ENCODE measurements at places on chromosomes 16 and 17.

DNA sequence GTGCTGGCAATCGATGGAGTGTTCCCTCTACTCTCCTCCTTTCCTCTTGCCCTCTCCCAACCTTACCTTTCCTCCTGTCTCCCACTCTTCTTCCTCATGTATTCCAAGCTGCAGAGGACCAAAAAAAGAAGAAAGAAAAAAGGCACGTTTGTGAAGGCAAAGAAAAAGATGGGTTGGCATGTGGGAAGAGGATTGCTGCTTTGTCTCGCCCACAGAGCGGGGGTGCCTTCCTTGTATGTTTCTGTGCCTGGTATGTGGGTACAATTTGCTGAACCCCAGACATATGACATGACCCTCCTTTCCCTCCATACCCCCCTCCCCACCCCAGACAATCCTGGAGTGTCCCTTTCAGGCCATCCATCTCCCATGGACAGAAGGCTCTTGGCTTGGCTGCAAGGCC, 13.1 kb upstream of the CTCF start:
- no peak for DNase-seq
- no peaks in the 10 kb centered on the region for H3K27me3 ChIP-seq
- no peak overlapping the region for H3K27ac ChIP-seq
- peaks cover 22% of the 10 kb centered on the region for H3K4me1 ChIP-seq
- no peak overlapping the region for H3K4me3 ChIP-seq
- peaks cover 26% of the 10 kb centered on the region for H3K36me3 ChIP-seq

DNA sequence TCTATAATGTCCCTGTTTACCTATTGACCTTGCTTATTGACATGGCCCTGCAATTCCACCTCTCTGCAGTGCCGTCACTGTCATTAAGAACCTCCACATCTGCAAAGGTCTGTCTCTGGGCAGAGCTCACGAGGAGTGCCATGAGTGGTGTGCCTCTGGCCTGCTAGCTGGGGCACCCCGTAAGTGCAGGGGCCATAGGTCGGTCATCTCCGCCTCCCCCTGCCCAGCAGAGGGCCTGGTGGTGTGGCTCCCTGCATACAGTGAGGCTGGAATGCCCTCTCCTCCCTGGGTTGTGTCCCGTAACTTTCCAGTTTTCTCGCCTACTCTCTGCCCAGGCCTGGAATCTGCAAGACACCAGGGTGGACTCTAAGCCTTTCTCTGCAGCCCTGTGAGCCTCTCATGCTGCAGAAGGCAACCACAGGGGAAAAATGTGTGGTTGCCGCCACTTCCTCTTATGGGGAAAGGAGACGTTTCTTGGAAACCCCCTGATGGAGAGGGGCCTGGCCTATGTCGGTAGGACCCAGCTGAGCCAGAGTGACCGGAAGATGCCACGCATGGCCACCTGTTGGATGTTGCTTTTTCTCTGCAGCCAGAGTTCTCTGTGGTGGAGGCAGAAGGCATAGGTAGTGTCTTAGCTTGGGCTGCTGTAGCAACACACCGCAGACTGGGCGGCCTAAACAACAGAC, 2.7 kb upstream of the SNX20 start:
- H3K4me3 ChIP-seq: peak overlapping the region; percentile 59
- H3K27me3 ChIP-seq: no peaks in the 10 kb centered on the region
- H3K4me1 ChIP-seq: peaks cover 65% of the 10 kb centered on the region
- H3K27ac ChIP-seq: peak overlapping the region; percentile 80
- peaks cover 7% of the 10 kb centered on the region for H3K36me3 ChIP-seq

DNA sequence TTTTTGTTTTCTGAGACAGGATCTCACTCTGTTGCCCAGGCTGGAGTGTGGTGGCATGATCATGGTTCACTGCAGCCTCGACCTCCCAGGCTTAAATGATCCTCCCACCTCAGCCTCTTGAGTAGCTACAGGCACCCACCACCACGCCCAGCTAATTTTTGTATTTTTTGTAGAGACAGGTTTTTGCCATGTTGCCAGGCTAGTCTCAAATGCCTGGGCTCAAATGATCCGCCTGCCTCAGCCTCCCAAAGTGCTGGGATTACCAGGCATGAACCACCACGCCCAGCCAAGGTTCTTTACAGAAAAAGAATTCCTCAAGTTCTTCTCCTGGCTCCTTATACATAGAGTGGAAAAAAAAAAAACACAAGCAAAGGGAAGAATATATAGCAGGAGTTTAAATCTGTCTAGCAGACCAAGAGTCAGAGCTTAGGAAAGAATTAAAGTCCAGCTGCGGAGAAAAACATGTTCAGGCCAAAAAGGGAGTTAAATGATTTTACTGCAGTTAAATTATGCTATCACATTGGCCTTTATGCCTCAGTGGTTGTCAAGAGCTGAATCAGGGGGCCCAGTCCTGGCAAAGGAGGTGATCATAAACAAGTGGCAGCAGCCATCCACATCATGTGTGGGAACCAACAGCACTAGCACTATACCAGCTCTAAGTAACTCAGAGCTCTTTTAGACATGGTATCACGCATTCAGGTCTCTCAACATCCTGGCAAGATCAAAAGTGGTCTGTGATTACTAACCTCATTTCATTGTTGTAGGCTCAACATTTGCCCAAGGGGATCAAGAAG, 39.3 kb downstream of the LIG3 start:
- H3K36me3 ChIP-seq: peaks cover 38% of the 10 kb centered on the region
- H3K4me3 ChIP-seq: no peak overlapping the region
- H3K27me3 ChIP-seq: no peaks in the 10 kb centered on the region
- peak overlapping the region; percentile 99 for H3K27ac ChIP-seq
- no peak for DNase-seq

DNA sequence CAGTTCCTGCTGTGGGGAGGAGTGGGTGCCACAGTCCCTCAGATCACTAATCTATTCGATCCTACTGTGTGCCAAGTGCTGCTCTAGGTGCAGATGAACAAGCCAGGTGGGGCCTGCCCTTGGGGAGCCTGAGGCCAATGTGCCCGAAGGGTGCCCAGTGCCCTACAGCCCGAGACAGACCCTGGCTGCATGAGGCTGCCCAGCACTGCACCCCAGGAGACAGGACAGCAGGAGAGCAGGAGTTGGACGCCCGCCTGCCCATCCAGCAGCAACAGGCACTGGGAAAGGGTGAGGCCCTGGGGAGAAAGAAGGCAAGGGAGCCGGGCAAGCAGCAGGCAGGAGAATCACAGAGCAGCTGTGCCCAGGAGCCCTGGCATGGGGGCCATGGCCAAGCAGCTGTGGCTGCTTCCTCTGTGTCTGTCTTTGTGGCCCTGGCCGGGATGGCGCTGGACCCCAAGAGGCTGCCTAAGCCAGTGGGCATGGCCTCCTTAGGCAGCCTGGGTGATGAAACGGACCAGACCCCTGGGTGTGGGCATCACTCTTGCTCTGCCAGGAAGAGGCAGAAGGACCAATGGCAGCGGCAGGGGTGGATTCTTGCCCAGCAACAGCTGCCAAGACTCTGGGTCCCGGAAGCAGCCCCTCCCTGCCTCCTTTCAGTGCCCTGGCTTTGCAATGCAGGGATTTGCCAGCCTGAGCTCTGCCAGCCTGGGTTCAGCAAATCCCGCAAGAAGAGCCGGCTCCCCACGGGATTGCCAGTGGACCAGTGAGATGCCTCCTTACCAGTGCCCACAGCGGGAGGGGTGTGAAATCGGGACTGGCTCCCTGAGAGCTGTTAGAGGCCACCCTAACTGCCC, 179.6 kb upstream of the TNRC6C start:
- H3K4me1 ChIP-seq: peaks cover 16% of the 10 kb centered on the region
- H3K4me3 ChIP-seq: no peak overlapping the region
- H3K27ac ChIP-seq: peak overlapping the region; percentile 72
- H3K36me3 ChIP-seq: peaks cover 11% of the 10 kb centered on the region

DNA sequence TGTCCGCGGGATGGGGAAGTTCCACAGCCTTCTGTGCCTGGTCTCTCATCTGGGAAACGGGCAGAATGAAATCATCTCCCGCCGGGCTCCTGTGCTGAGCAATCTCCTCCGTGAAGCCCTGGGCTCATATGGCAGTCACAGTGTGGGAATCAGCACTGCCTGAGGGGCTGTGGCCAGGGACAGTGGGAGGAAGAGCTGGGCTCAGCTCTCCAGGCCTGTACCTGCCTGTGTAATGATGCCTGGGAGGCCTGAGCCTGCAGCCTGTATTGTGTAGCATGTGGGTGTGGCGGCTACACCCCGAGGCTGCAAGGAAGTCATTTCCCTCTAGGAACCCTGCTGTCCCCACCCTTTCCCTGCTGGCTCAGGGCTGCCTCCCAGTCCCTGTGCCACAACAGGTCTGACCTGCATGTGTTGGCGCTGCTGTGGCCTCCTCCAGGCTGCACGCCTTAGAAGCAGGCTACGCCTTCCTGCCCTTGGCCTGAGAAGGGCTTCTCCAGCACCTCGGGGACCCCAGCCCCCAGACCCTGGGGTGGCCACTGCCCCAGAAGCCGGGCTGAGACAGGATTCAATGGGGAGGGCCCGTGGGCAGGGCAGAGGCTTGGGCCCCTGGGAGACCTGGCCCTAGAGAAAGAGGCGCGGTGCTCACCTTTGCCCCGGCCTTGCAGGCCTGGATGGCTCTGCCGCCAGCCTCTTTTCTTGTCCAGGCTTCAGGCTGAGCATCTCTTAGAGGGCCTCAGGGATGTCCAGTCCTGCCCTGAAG, 2.1 kb downstream of the ITGB4 start:
- H3K4me3 ChIP-seq: peak overlapping the region; percentile 10
- peaks cover 11% of the 10 kb centered on the region for H3K4me1 ChIP-seq
- H3K27me3 ChIP-seq: peaks cover 11% of the 10 kb centered on the region
- H3K36me3 ChIP-seq: peaks cover 6% of the 10 kb centered on the region
- no peak overlapping the region for H3K27ac ChIP-seq
- DNase-seq: no peak

DNA sequence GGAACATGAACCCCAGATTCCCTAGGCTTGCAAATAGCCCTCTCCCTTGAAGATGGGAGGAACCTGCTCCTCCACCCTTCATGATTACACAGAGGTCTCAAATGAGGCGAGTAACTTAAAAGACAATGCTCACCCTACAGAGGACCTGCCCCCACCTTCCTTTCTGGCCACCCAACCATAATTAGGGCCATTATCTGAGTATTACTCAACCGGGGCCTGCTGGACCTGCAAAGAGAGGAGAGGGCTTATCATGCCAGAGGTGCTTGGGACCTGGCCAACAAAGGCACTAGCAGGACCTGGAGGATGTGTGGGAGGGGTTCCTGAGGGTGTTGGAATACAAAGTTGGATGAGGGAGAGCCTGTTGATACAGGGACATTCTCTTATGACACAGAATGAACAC, 42.4 kb downstream of the RNF157 start:
- peaks cover 7% of the 10 kb centered on the region for H3K36me3 ChIP-seq
- no peaks in the 10 kb centered on the region for H3K27me3 ChIP-seq
- no peak for DNase-seq
- H3K4me3 ChIP-seq: no peak overlapping the region
- H3K4me1 ChIP-seq: peaks cover 39% of the 10 kb centered on the region

DNA sequence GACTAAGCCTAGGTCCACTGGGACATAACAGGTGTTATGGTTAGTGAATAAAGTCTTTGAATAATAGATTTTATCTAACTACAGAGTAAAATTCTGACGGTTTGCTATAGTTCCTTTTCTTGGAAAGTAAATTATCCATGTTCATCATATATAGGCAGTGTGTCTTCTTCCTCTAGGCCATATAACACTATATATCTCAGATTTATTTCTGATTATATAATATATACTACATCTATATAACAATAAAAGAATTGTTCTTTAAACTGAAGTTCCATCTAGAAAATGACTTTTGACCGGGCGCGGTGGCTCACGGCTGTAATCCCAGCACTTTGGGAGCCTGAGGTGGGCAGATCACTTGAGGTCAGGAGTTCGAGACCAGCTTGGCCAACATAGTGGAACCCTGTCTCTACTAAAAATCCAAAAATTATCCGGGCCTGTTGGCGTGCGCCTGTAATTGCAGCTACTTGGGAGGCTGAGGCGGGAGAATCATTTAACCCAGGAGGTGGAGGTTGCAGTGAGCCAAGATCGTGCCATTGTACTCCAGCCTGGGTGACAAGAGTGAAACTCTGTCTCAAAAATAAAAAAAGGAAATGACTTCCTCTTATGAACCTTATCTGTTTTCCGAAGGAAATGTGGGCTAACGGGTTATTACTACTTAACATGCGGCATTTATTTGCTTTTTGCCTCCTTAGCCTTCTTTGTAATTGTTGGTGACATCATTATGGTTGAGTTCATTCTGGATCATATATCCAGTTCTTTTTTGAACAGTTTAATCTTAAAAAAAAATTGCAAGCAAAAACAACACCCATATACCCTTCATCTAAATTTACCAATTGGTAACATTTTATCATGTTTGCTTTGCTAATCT, 29.2 kb downstream of the NOL11 start:
- no peaks in the 10 kb centered on the region for H3K4me1 ChIP-seq
- H3K4me3 ChIP-seq: no peak overlapping the region
- DNase-seq: no peak
- H3K36me3 ChIP-seq: peaks cover 69% of the 10 kb centered on the region
- H3K27me3 ChIP-seq: no peaks in the 10 kb centered on the region
- no peak overlapping the region for H3K27ac ChIP-seq

GRCh38 chr17:58305626-58306025, 23.0 kb downstream of the TSPOAP1 start:
- H3K4me3 ChIP-seq: no peak overlapping the region
- H3K4me1 ChIP-seq: peaks cover 9% of the 10 kb centered on the region
- H3K27ac ChIP-seq: no peak overlapping the region
- no peaks in the 10 kb centered on the region for H3K27me3 ChIP-seq
- no peak for DNase-seq
- H3K36me3 ChIP-seq: peaks cover 19% of the 10 kb centered on the region

GRCh38 chr17:82871056-82871775, 31.4 kb upstream of the ZNF750 start:
- H3K27me3 ChIP-seq: no peaks in the 10 kb centered on the region
- no peak overlapping the region for H3K4me3 ChIP-seq
- no peak overlapping the region for H3K27ac ChIP-seq
- peaks cover 13% of the 10 kb centered on the region for H3K36me3 ChIP-seq
- DNase-seq: no peak

GRCh38 chr17:61755078-61755477, 108.2 kb downstream of the BRIP1 start:
- no peaks in the 10 kb centered on the region for H3K27me3 ChIP-seq
- H3K4me1 ChIP-seq: peaks cover 4% of the 10 kb centered on the region
- no peak for DNase-seq
- no peak overlapping the region for H3K27ac ChIP-seq

- H3K4me3 ChIP-seq: no peak overlapping the region
- no peak for DNase-seq
- H3K27ac ChIP-seq: no peak overlapping the region
Measured at GRCh38 chr16:28062847-28063521, 530 bp downstream of the GSG1L start.

GRCh38 chr17:75356260-75356937, 49.1 kb downstream of the GRB2 start:
- H3K36me3 ChIP-seq: peaks cover 11% of the 10 kb centered on the region
- DNase-seq: no peak
- no peak overlapping the region for H3K4me3 ChIP-seq
- no peak overlapping the region for H3K27ac ChIP-seq
